Tibial nerve (tissue), 4 donors: ENCODE measurements at places on chromosomes 3 and 15. TPM values are rescaled to one million over a fixed set of nuclear protein-coding genes. Genes with fewer than 3 reads are reported as not detected.

The RBPMS2 gene
- 5.4 TPM for total RNA-seq

The GXYLT2 gene
- total RNA-seq, result 33.6 TPM

The OR4M2 gene
- not detected for total RNA-seq

The CIAO2A gene
- total RNA-seq, result 46.9 TPM

DNA sequence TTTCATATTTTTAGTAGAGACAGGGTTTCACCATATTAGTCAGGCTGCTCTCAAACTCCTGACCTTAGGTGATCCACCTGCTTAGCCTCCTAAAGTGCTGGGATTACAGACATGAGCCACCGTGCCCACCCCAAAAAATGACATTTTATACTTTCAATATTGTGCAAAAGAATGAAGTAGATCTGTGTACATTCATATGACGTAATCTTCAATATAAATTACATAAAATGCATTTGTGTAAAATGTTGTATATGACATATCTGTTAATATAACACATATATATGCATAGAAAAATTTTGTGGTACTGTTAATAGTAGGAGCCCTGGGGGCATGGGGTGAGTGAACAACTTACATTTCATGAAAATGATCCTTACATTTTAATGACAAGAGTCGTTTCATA is 71.7 kb downstream of the RYR3 start:
- no peaks in the 10 kb centered on the region for H3K36me3 ChIP-seq
- H3K27me3 ChIP-seq, result no peaks in the 10 kb centered on the region
- H3K27ac ChIP-seq, result no peak overlapping the region
- H3K4me1 ChIP-seq, result no peaks in the 10 kb centered on the region
- DNase-seq, result no peak
- H3K4me3 ChIP-seq, result no peak overlapping the region

GRCh38 chr15:36429707-36430106 is 149.7 kb upstream of the CDIN1 start:
- DNase-seq, result no peak
- H3K4me1 ChIP-seq, result no peaks in the 10 kb centered on the region
- H3K27me3 ChIP-seq, result no peaks in the 10 kb centered on the region
- no peak overlapping the region for H3K27ac ChIP-seq
- H3K36me3 ChIP-seq, result no peaks in the 10 kb centered on the region

- no peak for DNase-seq
- no peak overlapping the region for H3K4me3 ChIP-seq
- no peaks in the 10 kb centered on the region for H3K4me1 ChIP-seq
Measured at GRCh38 chr3:182644013-182644412, 149.3 kb upstream of the ATP11B start.

- no peak for DNase-seq
- no peaks in the 10 kb centered on the region for H3K27me3 ChIP-seq
- no peaks in the 10 kb centered on the region for H3K36me3 ChIP-seq
- no peaks in the 10 kb centered on the region for H3K4me1 ChIP-seq
Measured at GRCh38 chr3:130773366-130773765, 26.7 kb upstream of the PIK3R4 start.

GRCh38 chr3:30263925-30264313 is 342.5 kb upstream of the TGFBR2 start:
- H3K36me3 ChIP-seq, result no peaks in the 10 kb centered on the region
- no peaks in the 10 kb centered on the region for H3K27me3 ChIP-seq
- peaks cover 4% of the 10 kb centered on the region for H3K4me1 ChIP-seq
- H3K4me3 ChIP-seq, result no peak overlapping the region
- no peak overlapping the region for H3K27ac ChIP-seq

DNA sequence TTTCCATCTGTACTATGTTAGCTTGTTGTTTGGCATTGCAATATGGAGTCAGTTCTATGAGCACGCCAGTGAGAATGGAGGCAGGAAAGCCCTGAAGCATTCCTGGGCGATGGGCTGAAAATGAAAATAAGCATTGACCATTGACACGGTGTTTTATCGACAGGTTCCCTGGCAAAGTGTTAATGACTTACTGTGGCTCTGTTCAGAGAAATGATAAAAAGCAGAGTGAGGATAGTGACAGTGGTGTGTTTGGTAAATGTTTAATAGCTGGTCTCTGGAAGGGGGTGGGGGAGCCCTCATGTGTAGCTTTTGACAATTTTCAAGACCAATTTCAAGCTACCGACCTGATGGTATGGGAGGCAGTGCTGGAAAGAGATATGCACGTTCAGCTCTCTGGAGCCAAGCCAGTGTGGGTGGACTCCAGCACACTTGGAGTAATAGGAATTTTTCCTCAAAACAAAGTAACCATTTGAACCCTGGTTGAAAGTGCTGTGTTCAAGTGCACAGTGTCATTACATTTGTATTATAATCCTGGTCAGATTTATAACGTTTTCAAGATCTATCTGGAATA is 341.7 kb upstream of the ROBO2 start:
- no peaks in the 10 kb centered on the region for H3K27me3 ChIP-seq
- H3K4me3 ChIP-seq, result no peak overlapping the region
- no peaks in the 10 kb centered on the region for H3K4me1 ChIP-seq

DNA sequence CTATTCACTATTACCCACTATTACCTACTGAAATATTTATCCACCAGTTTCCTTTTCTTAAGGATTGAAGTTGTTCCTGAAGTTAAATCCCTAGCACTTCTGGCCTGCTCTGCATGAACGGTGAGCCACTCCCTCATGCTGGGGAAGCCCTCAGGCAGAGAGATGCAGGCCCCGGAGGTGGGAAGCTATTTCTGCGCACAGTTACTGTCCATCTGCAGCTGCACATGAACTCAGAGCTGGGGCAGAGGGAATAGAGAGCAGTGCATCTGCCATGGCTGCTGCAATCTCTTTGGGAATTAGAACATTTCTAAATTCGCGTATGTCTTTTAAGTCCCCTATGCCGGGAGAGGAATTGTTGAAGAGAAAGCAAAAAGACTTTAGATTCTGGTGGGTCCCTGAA is 6.3 kb upstream of the GALNT15 start:
- peak overlapping the region; percentile 37 for H3K27ac ChIP-seq
- H3K4me1 ChIP-seq, result peaks cover 18% of the 10 kb centered on the region
- no peaks in the 10 kb centered on the region for H3K36me3 ChIP-seq

GRCh38 chr15:90300988-90301706 is 35.7 kb downstream of the NGRN start:
- H3K4me1 ChIP-seq, result peaks cover 23% of the 10 kb centered on the region
- H3K27me3 ChIP-seq, result no peaks in the 10 kb centered on the region
- DNase-seq, result no peak
- H3K36me3 ChIP-seq, result no peaks in the 10 kb centered on the region
- no peak overlapping the region for H3K27ac ChIP-seq

DNA sequence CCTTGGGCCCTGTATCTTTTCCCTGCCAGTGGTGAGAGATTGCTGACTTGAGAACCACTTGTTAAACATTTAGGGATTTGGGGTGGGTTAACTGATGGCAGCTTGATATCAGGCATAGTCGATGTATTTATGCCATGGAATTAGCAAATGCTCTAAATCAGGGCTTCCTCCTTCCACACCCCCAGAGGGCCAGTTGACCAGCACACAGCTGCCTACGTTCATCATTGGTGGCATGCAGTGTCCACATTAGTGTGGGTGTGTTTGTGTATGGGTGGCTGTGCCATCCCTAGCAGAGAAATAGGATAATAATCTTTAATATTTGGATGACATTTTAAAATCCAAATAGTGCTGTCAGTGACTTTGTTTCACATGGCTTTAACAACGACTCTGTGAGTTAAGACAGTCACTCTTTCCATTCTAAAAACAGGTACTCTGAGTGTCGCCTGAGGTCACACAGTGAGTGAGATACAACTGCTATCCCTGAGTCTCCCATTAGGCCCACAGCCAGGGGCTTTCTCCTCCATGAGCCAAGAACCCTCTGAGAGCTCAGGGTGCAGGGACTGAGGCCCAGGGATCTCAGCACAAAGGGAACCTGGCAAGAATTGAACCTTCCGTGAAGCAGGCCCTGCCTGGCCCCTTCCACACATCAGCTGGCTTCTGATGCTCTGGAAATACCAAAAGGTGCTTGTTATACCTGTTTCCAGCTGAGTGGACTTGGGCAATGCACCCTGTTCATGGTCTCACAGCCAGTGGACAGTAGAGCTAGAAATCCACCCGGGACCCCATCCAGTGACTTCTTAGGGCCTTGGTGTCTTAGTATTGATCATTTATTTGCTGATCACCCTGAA is 4.3 kb upstream of the LTF start:
- no peaks in the 10 kb centered on the region for H3K27me3 ChIP-seq
- no peaks in the 10 kb centered on the region for H3K36me3 ChIP-seq
- DNase-seq, result no peak
- H3K27ac ChIP-seq, result no peak overlapping the region
- H3K4me3 ChIP-seq, result no peak overlapping the region

GRCh38 chr15:70050970-70051369 is 46.7 kb downstream of the TLE3 start:
- H3K27ac ChIP-seq, result peak overlapping the region; percentile 81
- H3K27me3 ChIP-seq, result no peaks in the 10 kb centered on the region
- peaks cover 39% of the 10 kb centered on the region for H3K36me3 ChIP-seq

- no peaks in the 10 kb centered on the region for H3K4me1 ChIP-seq
- H3K36me3 ChIP-seq, result no peaks in the 10 kb centered on the region
- H3K4me3 ChIP-seq, result no peak overlapping the region
- DNase-seq, result no peak
Measured at GRCh38 chr3:158841387-158841786, 39.5 kb downstream of the MFSD1 start.

DNA sequence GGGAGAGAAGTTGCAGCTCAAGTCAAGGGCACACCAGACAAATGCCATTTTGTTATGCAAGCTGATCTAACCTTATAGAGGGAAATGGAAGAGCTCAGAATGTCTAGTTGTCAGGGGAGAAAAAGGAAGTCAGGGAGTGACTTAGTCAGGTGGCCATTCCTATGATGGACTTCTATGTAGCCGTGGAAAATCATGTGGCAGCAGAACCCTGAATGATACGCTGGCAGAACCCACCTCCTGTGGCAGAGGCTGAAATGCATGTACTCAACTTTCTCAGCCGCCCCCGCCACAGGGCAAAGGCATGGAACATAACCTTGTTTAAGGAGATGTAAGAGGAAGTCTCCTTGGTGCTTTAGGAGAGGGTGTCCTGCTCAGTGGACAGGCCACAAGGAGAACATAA is 37.7 kb upstream of the PARL start:
- peaks cover 80% of the 10 kb centered on the region for H3K36me3 ChIP-seq
- no peak overlapping the region for H3K27ac ChIP-seq
- no peaks in the 10 kb centered on the region for H3K27me3 ChIP-seq
- no peak for DNase-seq
- H3K4me1 ChIP-seq, result no peaks in the 10 kb centered on the region
- no peak overlapping the region for H3K4me3 ChIP-seq

DNA sequence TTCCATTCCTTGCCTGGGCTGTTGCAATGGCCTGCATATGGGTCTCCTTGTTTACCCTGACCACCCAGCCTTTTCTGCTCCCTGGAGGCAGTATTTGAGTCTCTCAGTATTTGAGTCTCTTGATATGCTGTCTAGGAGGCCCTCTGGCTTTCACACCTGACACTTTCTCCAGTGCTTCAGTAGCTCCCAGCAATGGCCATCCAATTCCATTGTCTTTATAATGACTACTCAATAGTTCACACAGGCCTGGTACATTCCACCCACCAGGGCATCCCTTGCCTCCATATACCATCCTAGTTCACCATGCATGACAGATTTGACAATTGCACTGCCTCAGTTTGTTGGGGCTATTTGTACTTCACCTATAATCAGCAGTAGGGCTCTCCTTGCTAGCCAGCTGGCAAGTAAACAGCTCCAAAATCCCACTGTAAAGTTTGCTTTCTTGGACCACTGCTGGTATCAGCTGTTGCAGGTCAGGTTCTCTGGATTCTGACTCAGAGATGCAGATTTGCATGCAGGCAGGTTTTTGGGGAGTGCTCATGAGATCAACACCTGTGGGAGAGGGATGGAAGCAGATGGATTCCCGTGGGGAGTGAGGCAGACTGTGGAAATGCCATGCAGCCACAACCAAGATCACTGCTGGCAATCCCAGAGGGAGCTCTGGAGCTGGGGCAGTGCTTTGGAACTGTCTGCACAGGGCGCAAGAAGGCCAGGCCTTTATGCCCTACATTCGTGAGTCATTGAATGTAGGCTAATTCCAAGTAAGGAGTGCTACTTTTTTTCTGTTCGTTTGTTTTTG is 19.1 kb upstream of the XIRP1 start:
- no peak for DNase-seq
- H3K4me3 ChIP-seq, result no peak overlapping the region
- no peak overlapping the region for H3K27ac ChIP-seq
- no peaks in the 10 kb centered on the region for H3K4me1 ChIP-seq
- no peaks in the 10 kb centered on the region for H3K36me3 ChIP-seq
- H3K27me3 ChIP-seq, result no peaks in the 10 kb centered on the region

GRCh38 chr3:107910713-107911259 is 180.0 kb downstream of the CD47 start:
- H3K4me3 ChIP-seq, result no peak overlapping the region
- H3K4me1 ChIP-seq, result no peaks in the 10 kb centered on the region
- H3K27ac ChIP-seq, result no peak overlapping the region
- no peaks in the 10 kb centered on the region for H3K27me3 ChIP-seq

DNA sequence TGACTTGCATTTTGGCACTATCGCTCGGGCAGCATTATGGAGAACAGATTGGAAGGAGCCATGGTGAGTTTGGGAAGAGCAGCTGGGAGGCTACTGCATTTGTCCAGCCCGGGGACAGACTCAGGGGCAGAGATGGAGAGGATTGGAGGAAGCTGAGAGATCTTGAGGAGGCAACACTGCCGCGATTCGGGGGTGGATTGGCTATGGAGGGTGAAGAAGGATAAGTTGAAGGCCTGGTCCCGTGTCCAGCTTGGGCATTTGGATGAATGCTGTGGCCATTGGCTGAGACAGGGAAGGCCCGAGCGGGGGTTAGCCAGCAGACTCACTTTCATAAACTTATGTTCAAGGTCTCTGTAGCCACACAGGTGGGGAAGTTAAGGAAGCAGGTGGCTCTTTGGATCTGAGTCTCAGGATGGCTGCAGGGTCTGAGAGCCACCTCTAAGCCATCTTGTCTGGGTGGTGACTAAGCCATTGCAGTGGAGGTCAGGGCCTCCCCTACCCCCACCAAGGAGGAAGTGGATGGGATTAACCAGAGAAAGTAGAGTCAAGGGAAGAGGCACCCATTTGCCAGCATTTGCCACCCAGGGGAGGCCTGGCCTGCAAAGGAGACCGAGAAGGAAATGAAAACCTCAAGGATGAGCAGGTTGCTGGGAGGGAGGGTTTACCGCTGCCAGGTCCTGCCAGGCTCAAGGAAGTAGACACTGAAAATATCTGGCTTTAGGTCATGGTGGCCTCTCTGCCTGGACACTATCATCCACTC is 144.0 kb upstream of the TLE3 start:
- no peak overlapping the region for H3K4me3 ChIP-seq
- H3K4me1 ChIP-seq, result no peaks in the 10 kb centered on the region
- H3K27me3 ChIP-seq, result no peaks in the 10 kb centered on the region
- no peaks in the 10 kb centered on the region for H3K36me3 ChIP-seq

DNA sequence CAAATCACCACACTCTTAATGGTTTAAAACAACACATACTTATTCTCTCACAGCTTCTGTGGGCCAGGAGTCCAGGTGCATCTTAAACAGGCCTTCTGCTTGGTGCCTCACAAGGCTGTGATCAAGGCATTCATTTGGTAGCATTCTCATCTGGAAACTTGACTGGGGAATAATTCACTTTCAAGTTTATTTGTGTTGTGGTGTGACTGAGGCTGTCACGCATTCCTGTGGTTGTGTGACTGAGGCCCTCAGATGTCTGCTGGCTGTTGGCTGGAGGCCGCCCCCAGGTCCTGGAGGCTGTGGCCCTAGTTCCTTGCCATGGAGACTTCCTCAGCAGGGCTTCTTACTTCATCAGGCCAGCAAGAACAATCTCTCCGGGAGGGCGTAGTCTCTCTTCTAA is 16.9 kb upstream of the FAM3D start:
- no peak overlapping the region for H3K27ac ChIP-seq
- H3K4me1 ChIP-seq, result no peaks in the 10 kb centered on the region
- no peak overlapping the region for H3K4me3 ChIP-seq
- no peak for DNase-seq

GRCh38 chr15:80689716-80690115 is 5.4 kb upstream of the ABHD17C start:
- H3K27me3 ChIP-seq, result no peaks in the 10 kb centered on the region
- H3K4me1 ChIP-seq, result no peaks in the 10 kb centered on the region
- no peak overlapping the region for H3K27ac ChIP-seq
- H3K36me3 ChIP-seq, result no peaks in the 10 kb centered on the region
- no peak overlapping the region for H3K4me3 ChIP-seq
- DNase-seq, result no peak
